ENCODE measurements at places on chromosomes 7 and 10.

- DNase-seq, result no peak
Measured at GRCh38 chr10:34320265-34320664, 494.8 kb downstream of the PARD3 start.

DNA sequence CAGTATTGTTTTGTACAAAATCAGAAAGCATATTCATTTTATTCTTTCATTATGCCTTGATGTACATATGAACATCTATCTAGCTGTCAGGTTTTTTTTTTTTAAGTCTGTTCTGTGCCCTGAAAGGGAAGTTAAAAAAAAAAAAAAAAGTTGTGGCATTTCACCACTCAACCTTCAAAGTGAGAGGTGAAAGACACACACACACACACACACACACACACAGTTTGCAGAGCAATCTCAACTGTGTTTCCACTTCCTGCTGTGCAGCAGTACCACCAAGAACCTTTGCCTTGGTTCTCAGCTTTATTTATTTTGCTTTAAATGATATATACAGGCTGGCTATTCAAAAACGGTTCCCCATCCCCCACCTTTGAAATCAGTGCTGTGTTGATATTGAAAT, 955.6 kb downstream of the GATA3 start:
- DNase-seq, result no peak

GRCh38 chr10:92142949-92143348, 147.9 kb downstream of the CPEB3 start:
- no peak for DNase-seq

DNA sequence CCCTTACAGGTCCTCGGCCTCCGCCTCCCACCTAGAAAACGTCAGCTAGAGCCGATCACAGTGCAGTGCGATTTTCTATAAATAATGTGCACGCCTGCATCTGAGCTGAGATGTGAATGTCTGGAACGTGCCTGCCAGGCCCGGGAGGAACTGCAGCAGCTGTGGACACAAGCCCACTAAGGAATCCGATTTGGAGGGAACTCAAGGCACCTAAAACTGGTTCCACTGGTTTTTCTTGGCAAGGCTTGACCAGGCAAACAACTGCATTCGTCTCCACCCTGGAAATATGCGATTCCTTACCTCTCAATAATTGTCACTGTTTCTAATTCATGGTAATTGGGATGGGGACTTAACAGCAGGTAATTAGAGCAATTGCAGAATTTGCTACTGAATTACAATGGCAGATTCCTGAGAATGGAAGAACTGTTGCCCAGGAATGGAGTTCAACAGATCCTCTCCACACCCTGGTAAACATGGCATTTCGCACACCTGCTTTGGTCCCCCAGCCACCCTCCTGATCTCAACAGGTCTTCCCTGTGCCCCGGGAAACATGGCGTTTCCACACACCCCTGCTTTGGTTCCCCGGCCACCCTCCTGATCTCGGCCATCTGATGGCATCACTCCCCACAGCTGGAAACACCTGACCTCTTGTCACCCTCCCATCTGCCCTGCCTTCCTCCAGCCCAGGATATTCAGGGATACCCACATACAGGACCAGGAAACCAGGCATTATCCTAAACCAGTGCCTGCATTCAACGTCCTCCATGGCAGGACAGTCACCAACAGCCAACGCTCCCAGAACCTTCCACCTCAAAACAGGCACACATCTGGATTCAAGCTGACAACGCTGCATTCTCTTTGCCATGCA, 76.0 kb downstream of the DIP2C start:
- DNase-seq, result no peak
